Stimulated activated CD4-positive, alpha-beta T cell treated with anti-CD3 and anti-CD28 coated beads, Interleukin-1b, Interleukin-23, amount 100 ng/mL, for 1 hour (primary cell): ENCODE measurements at places on chromosomes 2 and 18.

- no peak for DNase-seq
Observed at GRCh38 chr2:100235098-100235497, 87.2 kb downstream of the LONRF2 start.

DNA sequence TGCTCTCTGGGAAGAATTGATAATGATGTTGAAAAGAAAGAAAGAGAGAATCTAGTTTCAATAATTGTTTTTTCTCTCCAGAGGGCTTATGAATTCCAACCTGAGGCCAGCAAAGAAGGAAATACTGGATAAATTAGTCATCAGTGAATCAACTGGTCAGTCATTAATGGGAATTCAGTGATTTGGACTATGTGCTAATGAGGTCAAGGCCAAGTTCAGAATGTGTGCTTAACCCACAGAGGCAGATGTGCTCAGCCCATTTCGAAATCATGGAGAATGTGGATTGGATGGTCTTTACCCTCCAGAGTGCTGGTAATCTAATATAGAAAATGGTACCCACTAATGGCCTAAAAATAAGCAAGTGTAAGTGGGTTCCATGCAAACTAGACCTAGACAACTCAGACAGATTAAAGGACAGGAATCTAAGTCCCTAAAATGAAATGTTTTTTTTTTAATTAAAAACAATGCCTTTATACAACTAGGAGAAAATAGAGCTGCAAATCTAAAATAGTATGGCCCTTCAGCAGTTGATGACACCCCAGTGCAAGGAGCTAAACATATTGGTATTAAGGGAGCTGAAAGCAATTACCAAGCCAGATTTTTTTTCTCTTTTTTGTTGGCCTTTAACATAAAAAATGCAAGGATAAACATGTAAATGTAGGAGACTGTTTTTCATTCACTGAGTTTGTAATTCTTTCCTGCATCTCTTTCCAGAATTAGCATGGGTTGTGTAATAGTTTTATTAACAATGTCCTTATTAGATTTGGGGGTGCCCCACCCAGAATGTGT, 296.9 kb downstream of the SATB2 start:
- no peak for DNase-seq

- no peak for DNase-seq
Observed at GRCh38 chr2:223297788-223298187, 245.8 kb downstream of the KCNE4 start.

DNA sequence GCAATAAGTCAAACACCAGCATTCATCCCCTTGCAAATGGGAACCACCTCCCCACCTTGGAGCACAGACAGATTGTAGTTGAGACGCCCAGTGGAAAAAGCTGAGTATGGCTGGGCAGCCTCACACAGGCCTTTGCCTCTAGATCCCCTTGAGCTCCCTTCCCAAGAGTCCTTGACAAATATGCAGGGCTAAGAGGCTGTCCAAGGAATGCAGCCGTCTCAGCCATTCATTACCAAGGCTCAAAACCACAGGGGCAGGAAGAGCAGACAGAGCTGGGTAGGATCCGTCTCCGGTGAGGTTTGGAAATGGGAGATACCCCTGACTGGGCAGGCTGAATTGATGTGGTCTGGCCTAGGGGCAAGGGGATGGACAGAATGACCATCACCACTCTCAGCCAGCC, 557.1 kb downstream of the TNS1 start:
- no peak for DNase-seq

- no peak for DNase-seq
Observed at GRCh38 chr2:152245653-152246052, 70.1 kb upstream of the STAM2 start.

- DNase-seq = no peak
Observed at GRCh38 chr18:34219651-34220050, 5.1 kb downstream of the NOL4 start.

DNA sequence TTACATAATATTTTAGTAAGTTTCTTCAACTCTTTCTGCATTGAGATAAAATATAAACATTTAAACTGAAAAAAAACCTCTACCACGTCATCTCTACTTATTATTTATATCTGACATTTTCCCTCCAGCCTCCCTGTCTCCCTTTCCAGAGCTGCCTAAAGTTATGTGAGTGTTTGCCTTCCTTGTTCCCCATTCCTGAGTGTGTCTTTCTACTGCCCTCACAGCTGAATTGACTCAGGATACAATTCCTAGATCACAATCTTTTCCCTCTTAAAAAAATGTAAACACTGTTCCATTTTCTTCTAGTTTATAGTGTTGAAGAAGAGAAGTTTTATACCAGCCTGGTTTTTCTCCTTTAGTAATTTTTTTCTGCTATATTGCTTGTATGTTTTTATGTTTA, 5.3 kb downstream of the TRPM8 start:
- no peak for DNase-seq

- DNase-seq = no peak
Observed at GRCh38 chr2:120722568-120723421, 12.9 kb upstream of the GLI2 start.

DNA sequence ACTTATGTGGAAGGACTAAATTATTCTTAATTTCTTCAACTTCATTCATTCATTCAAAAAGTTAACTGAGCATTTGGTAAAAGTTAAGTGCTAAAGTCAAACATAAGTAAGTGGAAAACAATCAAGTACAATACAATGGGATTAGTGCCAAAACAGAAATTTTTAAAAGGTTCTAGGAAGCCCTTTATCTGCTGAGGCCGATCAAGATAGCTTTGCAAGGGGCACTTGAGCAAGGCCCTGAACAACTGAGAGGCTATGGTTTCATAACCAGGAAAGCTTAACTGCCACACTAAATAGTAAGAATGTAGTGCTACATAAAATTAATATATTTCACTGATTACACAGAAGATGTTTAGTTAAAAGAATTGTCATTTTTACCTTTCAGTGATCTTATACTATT, 76.5 kb downstream of the NOL10 start:
- no peak for DNase-seq

DNA sequence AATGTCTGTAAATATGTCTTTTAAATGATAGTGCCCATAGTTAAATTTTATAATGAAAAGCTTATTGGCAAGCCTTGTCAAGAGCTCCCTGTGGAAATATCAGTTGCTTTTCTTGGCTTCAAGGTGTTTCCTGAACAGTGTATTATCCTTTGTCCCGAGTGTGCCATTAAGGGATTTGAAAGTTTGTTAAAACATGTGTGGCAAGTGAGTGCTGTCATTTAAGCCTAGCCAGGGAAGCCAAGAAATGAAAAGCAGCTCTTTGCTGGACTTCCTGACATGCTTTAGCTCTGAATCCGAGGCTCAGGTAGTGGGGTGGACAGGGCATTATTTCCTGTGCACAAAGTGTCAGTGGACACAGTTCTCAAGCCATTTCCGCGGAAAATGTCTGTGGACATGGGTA, 111.5 kb downstream of the DIS3L2 start:
- DNase-seq = no peak

GRCh38 chr2:233481368-233482142, 85.0 kb downstream of the USP40 start:
- DNase-seq = no peak

- no peak for DNase-seq
Observed at GRCh38 chr2:65240657-65241056, 13.0 kb downstream of the ACTR2 start.

DNA sequence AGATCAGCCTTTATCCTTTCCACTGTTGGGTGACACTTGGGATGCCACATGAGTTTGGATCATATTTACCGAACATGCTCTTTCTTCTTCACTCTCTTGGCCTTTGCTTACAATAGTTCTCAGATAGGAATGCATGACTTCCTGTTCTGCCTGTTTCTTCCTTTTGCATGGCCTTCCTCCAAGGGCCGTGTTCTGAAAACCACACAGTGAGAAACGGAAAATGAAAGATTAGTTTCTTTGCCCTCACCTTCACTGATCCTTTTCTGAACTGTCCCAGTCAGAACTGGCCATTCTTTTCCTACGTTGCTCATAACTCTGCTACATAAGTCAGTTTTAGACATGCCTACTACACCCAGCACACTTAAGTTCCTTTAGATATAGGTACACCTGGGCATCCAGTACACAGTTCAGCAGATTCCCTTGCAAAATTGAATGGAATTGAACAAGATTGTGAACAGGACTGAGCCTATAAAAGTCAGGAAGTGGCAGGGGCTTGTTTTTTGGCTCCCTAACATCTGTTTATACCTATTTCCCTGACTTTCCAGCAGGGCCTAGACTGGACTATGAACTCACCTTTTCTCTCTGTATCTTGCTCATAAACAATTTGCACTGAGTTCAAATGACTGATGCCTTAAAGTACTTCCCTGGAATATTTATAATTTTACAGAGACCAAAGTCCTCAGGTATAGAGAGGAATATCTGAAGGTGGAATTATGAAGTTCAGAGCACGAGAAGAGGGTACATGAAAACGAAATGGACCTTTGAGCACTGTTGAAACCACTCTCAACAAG, 186.4 kb upstream of the ST6GAL2 start:
- no peak for DNase-seq

DNA sequence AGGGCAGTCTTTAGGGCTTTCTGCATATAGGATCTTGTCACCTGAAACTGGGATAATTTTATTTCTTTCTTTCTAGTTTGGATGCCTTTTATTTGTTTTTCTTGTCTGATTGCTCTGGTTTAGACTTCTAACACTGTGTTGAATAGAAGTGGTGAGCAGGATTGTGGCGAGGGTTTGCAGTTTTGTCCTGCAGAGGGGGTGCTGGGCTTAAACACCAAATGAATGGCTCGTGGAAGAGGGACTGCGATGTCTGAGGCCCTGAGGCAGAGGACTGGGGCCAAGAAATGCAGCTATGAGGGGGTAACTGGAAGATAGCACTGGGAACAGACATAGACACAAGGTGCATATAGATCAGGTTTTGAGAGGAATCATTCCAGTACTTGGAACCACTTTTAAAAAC, 20.5 kb downstream of the UBE2F start:
- DNase-seq = no peak

- no peak for DNase-seq
Observed at GRCh38 chr2:107168141-107168540, 282.2 kb upstream of the ST6GAL2 start.

- no peak for DNase-seq
Observed at GRCh38 chr2:133437492-133437891, 130.8 kb downstream of the NCKAP5 start.

- no peak for DNase-seq
Observed at GRCh38 chr2:84323890-84324289, 135.2 kb downstream of the SUCLG1 start.

DNA sequence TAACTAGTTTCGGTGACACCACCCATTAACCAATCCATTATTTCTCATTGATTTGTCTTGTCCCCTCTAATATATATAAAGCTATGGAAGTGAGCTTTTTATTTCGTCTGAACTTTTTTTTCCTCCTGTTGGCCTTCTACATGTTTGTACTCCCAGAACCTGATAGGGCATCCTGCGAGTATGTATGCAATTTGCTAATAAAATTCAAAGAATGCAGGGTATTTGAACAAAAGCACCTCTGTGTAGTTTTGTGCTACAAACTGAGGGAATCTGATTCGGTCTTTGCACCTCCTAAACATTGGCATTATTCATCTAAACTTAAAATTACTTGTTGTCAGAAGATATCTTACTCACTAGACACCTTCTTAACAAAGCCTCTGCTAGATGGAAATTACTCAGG, 242.9 kb upstream of the TMEFF2 start:
- DNase-seq = no peak

- DNase-seq = no peak
Observed at GRCh38 chr2:152432206-152432653, 97.3 kb downstream of the FMNL2 start.

- no peak for DNase-seq
Observed at GRCh38 chr18:13725566-13726231, 659 bp downstream of the FAM210A start.

DNA sequence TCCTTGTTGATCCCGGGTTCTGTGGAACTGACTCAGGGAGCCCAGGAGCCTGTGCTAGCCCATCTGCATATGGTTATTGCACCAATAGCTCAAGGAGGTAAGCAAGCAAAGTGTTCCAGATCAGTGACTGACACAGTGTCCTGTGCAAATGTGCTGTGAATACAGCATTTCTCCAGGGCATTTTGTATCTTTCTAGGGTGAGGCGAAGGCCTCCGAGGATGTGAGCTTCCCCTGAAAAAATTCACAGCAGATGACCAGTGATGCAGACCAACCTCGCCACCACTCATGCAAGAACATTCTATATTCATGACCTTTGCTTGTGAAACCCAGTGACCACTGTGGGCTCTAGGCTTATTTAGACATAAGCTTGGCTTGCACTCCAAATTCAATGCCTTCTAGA, 15.2 kb upstream of the NT5DC4 start:
- DNase-seq = no peak

DNA sequence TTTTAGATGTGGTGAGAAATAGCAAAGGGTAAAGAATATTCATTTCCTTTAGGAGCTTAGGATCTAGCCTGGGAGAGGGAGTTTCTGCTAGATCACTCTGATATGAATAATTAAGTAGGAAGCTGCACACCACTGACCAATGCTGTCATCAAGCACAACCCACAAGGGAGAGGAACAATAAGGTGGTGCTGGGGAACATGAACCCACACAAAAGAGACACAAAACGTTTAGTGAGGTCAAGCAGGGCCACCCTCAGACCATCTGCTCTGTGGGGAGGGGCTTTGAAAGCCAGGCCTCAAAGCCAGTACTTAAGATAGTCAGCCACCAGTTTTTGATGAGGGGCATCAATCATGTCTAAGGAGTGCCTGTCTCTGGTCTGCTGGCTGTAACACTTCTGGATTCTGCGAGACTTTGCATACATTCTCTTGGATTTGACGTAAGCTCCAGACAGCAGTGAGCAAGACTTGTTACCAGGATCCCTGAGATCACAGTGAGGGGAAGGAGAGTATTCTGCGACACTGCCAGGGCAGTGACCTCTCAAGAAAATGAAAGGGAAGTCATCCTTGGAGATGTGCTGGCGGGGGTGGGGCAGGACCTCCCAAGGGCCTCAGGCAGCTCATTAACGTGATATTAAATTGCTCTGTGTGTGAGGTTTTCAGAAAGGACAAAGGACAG, 127.0 kb downstream of the CCBE1 start:
- DNase-seq = no peak

- DNase-seq = no peak
Observed at GRCh38 chr18:44852818-44853217, 172.1 kb downstream of the SETBP1 start.
